NCI-H2107 (cell line): ENCODE measurements at places on chromosomes 5 and 9.
A peak's percentile ranks its signal among the peaks of the same experiment; 100 is the strongest.

- no peak for DNase-seq
These were observed 124.7 kb upstream of the NIPBL start for GRCh38 chr5:36751886-36752285.

GRCh38 chr9:20835377-20836286 is 151.6 kb downstream of the FOCAD start:
- DNase-seq = no peak

DNA sequence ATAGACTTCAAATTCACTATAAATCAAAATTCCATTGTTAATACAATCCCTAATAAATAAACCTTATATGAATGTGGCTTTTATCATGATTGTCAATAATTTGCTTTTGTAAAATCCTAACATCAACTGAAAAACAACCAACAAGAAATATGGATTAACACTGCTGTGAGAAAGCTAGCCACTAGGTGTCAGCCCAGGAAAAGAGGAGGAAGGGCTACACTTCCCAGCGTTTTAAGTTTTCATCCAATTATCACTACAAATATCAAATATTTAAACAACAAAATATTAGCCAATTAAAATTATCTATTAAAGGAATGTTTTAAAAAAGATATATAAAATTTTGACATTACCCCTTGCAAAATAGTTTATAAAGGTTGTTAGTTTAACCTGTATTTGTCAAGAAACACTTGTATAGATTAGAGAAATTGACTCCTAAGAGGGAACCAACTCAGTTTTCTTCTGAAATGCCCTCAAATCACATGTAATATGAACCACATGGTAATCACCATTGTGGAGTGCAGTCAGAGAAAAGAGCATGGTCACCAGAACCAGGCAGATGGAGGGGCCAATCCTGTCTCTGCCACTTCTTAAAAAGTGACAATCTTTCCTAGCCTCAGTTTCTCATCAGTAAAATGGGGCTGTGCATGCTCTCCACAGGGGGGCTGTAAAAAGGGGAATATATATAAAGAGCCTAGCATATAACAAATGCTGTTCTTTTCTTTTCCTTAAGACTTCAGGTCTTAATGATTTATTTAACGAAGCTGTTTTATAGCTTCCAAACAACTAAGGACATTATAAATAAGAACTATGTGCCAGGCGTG is 188.2 kb downstream of the CRB2 start:
- DNase-seq = no peak

GRCh38 chr5:110054240-110054639 is 364.5 kb downstream of the MAN2A1 start:
- DNase-seq = peak; percentile 31

DNA sequence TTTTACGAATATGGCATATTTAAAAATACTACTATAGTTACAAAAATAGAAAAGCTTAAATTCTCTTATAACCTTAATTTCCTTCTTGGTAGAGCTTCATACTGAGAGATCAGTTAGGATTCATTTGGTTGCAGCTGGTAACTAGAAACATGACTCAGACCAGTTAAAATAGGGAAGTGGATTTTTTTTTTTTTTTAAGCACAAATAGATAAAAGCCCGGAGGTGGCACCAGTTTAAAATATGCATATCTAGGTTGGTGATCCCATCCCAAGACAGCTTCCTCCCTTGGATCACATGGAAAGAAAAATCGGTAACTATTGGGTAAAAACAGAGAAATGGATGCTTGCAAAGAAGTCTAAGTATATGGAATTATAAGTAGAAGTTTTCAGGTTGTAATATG is 1634.3 kb downstream of the MAT2B start:
- no peak for DNase-seq

GRCh38 chr5:149796030-149796429 is 65.9 kb downstream of the PPARGC1B start:
- no peak for DNase-seq
